CD4-positive, alpha-beta T cell treated with Interleukin-17A for 4 hours (primary cell): ENCODE measurements at places on chromosomes 11 and 22.

GRCh38 chr11:126703662-126704061 is 296.9 kb downstream of the KIRREL3 start:
- no peak for DNase-seq

- DNase-seq, result no peak
These were observed 15.5 kb downstream of the CSF2RB start for GRCh38 chr22:36928786-36929535.

GRCh38 chr22:39169797-39170466 is 17.5 kb upstream of the CBX7 start:
- DNase-seq, result no peak

DNA sequence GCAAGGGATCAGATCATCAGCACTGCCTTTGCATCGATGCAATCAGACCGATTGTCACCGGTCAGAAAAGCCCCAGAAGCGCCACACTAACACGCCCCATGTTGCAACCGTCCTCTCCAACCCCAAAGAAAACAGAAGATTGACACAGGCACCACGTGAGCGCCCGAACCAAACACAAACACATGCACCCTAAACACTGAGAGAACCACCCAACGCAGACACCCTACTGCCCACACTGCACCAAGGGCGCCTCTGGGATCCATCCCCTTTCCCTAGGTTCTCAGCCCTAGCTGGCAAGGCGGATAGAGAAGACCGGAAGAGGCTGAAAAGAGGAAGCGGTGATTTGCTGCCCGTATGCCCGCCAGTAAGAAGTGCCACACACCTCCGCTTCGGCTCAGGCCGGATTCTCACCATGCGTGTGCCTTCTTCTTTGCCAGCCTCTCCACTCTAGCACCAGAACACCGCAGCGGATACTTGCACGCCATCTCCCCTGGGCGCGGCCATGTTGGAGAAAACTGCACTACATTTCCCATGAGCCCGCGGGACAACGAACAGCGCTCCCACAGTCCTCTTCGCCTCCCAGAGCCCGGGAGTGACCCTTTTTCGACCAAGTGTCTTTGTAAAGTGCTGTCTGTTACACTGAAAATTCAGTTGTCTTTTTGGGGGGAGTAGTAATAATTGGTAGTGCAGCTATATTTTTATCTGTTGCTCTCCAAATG is at the start of gene ALKBH8:
Gene ALKBH8 (minus strand): TSS at position 517 of the 719 bp plus-strand sequence. CDS start 4,842 bp downstream, outside the sequence.
- peak; percentile 80 for DNase-seq

DNA sequence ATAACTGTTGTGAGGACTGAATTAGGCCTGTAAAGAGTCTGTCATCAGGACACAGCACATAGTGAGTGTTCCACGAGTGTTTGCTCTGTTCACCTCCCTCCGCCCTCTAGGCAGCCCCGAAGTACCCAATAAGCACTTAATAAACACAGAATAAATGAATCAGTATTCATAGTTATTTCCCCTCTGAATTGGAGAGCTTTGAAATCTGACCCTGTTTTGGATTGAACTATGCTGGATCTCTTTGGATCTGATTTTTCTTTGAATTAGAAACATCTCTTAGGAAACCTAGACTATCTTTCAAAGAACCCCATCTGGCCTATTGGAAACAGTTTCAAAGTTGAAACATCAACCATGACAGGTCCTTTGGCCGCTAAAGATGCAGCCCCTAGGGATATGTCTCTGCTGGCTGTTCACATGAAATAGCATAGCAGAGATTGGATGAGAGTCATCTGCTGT is 615.5 kb downstream of the NTM start:
- no peak for DNase-seq

- no peak for DNase-seq
These were observed 373.4 kb downstream of the JRKL start for GRCh38 chr11:96763244-96763643.

- DNase-seq, result no peak
These were observed 1.3 kb downstream of the PPP1CA start for GRCh38 chr11:67400251-67400941.

DNA sequence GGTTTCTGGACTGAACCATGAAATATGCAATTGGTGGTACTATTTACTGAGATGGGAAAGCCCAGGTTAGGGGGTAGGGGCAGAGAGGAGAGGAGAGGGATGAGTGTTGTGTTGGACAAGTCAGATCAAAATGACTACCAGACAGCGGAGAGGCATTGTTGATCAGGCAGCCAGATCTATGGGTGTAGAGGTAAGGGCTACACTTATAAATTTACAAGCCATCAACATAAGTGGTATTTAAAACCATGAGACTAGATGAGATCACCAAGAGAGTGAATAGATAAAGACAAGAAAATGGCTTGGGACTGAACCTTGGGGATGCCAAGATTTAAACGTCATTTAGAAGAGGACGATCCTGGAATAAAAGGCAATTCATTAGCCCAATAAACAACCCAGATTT is 123.4 kb downstream of the NXPE2 start:
- DNase-seq, result no peak

DNA sequence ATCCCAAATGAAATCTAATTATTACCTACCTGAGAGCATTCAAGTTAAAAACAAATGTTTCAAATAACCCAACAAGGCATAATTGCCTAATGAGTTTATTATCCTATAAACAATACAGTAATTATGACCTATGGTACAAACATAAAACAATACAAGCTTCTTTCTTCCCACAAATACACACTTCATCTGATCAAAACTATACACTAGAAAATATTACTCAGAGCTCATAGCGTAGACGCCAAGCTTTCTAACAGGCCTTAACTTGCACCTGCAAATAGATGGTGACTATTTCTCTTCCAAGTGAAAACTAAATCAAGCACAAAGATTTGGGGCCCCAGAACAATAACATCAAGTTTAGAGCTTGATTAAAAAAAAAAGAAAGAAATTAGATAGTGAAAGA is 78.1 kb downstream of the SOX6 start:
- DNase-seq, result no peak

GRCh38 chr11:126522152-126522551 is 166.7 kb downstream of the ST3GAL4 start:
- DNase-seq, result no peak

GRCh38 chr11:134678744-134679143 is 266.7 kb upstream of the B3GAT1 start:
- no peak for DNase-seq

- no peak for DNase-seq
These were observed 3.1 kb upstream of the IL17REL start for GRCh38 chr22:50015451-50016307.

DNA sequence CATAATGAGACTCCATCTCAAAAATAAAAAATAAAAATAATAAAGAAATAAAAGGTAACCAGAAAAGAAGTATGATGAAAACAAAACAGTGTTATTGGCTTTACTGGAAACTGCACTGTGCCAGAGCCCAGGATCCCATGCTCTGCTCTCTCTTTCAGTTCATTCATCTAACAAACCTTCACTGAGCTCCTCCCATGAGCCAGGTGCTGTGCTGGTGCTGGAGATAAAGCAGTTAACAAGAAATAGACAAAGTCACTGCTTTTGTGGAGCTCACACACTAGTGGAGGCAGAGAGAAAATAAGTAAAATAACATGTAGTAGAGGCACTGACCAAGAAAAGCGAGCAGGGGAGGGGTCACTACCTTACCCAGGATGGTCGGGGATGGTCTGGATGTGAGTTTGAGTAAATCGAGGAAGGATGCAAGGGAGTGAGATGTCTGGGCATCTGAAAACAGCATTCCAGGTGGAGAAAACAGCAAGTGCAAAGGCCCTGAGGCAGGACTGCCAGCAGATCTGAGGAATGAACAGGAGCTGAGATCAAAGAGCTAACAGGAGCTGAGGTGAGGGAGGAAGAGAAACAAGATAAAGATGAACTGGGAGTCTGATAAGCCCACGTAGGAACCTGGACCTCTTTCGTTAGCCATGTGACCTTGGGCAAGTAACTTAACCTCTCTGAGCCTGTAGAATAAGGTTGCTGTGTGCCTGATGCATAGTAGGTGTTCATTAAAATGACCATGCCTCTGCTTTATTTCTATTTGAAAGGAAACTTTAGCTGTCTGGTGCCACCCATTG is 31.3 kb upstream of the CD82 start:
- no peak for DNase-seq

GRCh38 chr11:102085864-102086551 is 24.2 kb upstream of the YAP1 start:
- no peak for DNase-seq

DNA sequence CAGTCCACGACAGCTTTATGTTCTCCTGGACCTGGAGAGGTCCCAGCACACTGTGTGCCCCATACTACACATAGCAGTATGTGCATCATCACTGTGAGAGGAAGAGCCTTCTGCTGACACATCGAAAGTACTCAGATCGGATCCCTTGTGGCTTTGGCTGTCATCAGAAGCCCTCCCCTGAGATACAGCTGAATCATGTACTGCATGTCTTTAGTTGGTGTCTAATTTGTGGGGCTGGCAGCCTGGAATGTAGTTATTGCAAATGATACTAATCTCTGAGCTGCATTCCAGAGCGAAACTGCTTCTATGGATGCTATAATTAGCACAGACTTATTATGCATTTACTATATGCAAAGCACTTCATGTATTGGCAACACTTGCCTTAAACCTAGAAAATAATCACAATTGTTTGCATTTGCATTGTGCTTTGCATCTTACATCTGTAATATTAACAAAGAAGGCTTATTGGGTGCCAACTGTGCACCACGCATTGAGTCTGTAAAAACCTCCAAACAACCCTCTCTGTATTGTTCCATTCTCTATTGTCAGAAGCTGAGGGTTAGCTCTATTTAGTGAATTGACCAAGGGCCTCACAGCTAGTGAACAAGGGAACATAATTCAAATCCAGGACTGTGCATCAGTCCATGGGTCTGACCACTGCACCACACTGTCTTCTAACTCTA is 89.2 kb upstream of the CRTAM start:
- DNase-seq, result peak; percentile 68

GRCh38 chr11:1840780-1841480 is 2.1 kb downstream of the TNNI2 start:
- no peak for DNase-seq

DNA sequence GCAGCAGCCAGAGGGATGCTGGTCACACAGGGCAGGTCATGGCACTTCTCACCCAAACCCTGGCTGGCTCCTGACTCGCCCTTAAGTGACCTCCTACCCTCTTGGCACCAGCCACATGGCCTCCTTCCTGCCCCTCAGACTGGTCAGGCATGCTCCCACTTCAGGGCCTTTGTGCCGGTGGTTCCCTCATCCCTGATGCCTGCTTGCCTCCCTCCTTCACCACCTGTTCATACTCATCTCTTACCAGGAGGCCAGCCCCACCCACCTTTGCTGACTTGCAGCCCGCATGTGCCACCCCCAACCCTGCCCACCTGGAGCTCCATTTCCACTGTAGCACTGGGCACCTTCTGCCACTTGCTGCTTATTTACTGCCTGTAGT is 20.1 kb downstream of the GNAZ start:
- no peak for DNase-seq

DNA sequence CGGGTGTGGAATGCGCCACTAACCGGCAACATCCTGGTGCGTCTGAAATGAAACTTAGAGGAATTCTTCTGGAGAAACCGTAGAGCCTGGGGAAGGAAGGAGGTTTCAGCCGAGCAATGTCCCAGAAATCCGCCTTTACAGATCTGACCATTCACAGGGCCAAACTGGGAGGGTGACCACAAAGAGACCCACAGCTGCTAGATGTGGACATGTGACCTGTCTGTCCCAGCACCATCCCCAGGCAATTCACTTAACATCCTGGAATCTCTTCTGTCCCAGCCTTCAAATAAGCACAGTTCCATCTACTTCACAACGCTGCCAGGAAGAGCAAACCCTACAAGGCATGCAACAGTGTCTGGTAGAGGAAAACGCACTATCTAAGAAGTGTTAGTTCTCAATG is 9.8 kb downstream of the MCAT start:
- no peak for DNase-seq

DNA sequence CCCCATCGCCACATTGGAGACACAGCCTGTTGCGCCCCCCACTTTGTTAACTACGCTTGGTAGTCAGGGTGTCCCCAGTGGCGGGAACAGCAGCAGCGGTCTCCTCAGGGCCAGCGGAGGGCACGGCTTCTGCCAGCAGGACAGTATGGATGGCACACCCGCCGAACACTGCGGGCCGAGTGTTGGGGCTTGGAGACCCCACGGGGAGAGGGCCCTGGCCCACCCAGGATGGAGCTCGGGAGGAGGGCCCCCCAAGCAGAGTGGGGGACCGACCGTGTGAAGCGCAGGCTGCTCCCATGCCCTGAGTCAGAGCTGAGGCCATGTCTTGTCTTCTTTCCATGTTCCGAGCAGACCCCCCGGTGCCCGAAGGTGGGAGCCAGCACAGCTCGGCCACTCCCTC is 17.8 kb downstream of the MRPL23 start:
- no peak for DNase-seq

- no peak for DNase-seq
These were observed 9.3 kb upstream of the ARL14EP start for GRCh38 chr11:30313580-30313979.

- DNase-seq, result no peak
These were observed 13.7 kb upstream of the TSG101 start for GRCh38 chr11:18540207-18541009.

DNA sequence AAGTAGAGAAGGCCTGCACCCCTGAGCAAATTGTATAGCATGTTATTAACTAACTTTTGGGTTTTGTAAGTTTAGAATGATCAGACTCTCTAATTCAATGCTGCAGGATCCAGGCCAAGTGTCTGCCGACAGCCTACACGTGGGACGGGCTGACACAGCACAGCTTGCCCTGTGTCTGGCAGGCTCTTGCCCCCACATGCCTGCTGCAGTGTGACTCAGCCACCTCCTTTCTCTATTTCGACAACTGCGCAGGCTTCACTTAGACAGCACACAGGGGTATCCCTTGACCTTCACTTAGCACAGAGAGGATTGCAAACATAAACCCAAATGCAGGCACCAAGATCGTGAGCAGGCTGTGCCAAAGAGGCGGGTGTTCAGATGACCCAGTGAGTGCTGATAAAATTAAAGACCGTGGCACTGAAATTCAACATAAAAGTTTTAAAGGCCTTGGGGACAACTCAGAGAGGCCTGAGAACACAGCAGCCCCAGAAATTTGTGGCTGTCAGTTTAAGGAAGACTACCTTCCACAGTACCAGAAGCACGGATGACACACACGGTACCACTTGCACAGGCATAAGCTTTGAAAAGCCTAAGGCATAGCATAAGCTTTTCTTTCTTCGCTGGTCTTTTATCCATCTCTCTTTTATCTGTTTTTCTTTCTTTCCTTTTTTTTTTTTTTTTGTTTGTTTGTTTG is 37.8 kb downstream of the SCN3B start:
- no peak for DNase-seq

DNA sequence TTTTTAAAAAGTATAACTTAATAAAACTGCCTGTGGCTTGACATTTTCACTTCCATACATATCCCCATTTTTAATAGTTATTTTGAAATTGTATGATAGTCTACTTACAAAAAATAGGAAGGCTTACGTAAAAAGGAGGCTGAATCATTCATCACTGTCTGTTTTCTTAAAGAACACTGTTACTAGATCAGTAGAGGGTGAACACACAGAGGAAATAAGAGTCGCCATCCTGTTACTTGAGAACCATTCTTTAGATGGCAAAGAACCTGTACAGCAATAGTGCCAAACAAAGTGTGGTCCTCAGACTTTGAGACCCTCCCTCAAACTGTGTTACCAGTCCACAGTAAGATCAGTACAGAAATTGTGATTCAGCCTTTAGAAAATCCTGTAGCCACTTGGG is 180.7 kb downstream of the PGR start:
- no peak for DNase-seq

- peak; percentile 19 for DNase-seq
These were observed 906 bp downstream of the ARSA start for GRCh38 chr22:50626850-50627641.
